Kidney tubule cell (primary cell): ENCODE measurements at places on chromosomes 11 and 22.

GRCh38 chr11:8967184-8967583 is 2.9 kb upstream of the TMEM9B start:
- DNase-seq: no peak

DNA sequence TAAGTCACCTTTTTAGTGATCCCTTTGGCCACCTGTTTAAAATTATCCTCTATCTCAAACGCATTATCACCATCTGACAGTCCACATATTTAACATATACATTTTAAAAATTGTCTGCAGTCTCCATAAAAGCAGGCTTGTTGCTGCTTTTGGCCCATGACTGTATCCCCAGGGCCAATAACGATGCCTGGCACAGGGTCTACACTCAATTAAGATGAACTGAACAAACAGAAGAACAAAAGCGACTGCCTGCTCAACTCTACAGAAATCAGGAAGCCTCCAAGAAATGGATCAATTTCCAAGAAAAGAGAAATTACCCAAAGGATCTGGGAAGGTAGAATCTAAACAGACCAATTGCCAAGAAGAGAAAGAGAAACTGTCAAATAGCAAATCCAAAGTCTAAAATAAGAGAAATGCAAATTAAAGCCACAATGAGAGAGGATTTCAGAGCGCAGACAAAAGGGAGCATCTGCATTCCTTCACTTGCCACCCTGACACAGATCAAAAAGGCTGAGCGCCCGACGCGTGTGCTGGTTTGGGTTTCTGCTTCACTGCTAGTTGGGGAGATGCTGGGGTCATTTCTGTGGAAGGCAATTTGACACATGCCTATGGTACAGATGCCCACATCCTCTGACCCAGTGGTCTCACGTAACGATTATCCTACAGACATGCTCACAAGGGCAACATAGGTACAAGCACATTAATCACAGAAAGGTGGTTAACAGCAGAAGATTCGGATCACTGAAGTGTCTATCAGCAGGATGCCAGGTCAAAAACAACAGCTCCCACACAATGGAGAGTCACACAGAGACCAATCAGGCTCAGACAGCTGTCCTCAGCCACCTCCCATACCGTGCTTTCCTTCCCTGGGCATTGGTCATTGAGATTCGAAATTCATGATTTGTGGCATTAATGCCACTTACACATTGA is 55.9 kb downstream of the SHISAL1 start:
- no peak for DNase-seq

DNA sequence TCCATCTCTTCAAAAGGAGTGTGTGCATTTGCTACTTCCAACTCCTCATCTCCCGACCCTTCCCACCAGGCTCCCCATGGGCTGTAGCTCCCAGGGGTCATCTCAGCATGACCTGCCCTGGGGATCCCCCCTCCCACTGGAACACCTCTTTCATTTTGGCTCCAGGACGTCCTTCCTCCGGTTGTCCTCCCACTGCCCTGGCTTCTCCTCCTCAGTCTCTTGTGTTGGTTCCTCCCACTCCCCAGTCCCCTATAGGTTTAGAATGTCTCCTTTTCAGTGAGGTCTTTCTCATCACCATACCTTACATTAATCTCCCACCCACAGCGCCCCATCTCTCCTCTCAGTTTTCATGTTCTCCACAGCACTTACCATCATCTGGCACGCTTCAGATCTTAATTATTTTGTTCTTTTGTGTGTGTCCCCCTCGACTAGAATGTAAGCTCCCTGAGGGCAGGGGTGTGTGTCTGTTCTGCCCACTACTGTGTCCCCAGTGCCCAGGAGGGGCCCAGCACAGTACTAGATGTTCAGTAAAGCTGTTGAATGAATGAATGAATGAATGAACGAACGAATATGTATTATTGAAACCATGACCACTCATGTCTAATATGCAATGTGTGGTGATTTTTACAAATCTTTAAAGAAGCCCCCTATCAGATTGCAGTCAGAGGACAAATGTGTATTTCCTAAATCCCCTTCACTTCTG is 2.0 kb upstream of the TMA7B start:
- DNase-seq: no peak

DNA sequence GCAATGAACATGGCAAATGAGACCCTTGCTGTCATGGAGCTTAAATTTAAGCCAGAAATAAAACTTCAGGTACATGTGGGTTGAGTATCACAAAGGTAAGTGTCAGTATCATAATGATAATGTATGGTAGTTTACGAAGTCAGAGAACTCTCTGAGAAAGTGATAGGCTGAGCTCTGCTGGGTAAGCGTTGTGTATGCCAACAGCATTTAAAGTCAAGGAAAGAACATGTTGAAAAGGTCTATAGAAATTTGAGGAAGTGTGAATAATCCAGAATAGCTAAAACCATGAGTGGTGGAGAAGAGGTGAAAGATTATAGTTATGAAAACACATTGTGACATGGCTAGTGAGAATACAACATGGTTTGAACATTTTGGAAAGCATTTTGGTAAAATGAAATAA is 17.4 kb upstream of the CTSC start:
- no peak for DNase-seq

DNA sequence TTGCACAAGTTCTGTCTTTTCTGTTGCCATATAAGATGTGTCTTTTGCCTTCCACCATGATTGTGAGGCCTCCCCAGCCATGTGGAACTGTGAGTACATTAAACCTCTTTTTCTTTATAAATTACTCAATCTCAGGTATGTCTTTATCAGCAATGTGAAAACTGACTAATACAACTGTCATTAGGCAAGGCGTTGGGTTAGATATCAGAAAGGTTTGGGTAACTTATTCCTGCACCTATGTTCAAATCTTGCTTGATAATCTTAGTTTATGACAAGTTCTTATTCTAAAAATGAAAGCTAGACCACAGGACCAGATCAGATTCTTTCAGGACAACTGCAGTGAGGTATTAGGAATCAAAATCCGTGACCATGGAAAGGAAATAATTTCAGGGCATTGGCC is 160.6 kb upstream of the BDNF start:
- DNase-seq: peak; percentile 23

DNA sequence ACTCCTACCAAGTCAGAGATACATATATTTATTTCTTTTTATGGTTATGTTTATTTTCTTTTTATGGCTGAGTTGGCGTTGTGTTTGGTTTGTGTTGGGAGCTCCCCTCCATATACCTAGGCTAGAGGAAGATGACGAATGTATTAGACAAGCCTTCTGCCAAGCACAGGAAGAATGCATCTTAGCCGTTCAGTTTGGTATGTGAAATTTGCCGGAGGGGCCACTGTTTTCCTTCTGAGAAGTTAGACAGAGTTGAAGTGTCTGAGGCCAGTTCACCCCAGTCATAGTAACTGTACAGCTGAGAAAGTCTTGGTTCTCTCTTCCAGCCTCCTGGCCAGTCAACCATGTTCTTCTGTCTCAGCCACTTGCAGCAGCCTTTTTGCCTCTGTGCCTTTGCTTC is 29.8 kb downstream of the TEAD1 start:
- peak; percentile 61 for DNase-seq

- DNase-seq: peak; percentile 65
Measured at GRCh38 chr11:91871791-91872190, 352.8 kb upstream of the FAT3 start.

DNA sequence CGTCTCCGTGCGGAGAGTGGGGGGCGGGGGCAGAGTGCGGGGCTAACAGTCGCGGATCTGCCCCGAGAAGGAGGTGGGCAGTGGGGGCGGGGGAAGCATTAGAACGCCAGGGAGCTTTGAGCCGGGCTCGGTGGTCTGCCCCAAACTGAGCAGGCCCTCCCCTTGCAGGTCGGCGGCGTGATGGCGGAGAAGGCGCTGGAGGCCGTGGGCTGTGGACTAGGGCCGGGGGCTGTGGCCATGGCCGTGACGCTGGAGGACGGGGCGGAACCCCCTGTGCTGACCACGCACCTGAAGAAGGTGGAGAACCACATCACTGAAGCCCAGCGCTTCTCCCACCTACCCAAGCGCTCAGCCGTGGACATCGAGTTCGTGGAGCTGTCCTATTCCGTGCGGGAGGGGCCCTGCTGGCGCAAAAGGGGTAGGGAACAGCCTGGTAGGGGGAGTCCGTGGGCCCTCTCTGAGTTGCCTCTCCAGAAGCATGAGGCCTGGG is 979 bp downstream of the ABCG4 start:
- no peak for DNase-seq

- DNase-seq: peak; percentile 41
Measured at GRCh38 chr11:73528483-73529203, 69.3 kb downstream of the FAM168A start.

GRCh38 chr22:32722441-32722840 is 79.1 kb upstream of the TIMP3 start:
- no peak for DNase-seq

GRCh38 chr11:65553301-65554001 is 4.7 kb downstream of the LTBP3 start:
- no peak for DNase-seq

GRCh38 chr11:32231909-32232493 is 141.1 kb downstream of the RCN1 start:
- peak; percentile 51 for DNase-seq

GRCh38 chr11:66281776-66282467 is 3.9 kb downstream of the CNIH2 start:
- DNase-seq: no peak

DNA sequence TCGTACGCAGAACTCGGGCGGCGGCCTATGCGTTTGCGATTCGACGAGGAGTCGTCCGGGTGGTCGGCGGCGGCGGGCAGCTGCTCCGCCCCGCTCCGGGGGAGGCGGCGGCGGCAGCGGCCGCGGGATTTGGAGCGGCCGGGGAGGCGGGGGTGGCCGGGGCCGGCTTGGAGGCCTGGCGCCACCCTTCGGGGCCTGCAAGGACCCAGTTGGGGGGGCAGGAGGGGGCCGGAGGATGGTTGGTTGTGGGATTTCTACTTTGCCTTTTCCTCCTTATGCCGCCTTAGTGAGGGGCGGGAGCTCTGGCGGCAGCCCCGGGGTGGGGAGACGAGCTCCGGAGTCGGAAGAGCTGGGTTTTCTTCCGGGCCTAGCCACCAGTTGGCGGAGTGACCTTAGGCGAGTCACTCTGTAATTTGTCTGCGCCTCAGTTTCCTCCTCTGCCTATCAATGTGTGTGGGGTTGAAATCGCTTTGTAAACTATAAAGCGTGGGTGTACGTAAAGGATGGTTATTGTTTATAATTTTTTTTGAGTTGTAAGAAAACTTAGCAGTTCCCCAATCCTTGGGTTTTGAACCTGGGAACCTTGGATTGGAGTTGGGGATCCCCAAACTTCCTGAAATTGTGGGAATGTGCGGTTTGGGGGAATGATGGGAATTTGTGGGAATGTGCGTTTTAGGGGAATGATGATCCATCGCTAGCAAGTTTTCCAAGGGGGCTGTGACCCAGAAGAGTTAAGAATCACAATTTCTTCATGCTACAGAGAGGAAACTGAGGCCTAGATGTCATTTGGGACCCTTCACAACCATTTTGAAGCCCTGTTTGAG is 679 bp downstream of the TUG1 start:
- DNase-seq: peak; percentile 52

DNA sequence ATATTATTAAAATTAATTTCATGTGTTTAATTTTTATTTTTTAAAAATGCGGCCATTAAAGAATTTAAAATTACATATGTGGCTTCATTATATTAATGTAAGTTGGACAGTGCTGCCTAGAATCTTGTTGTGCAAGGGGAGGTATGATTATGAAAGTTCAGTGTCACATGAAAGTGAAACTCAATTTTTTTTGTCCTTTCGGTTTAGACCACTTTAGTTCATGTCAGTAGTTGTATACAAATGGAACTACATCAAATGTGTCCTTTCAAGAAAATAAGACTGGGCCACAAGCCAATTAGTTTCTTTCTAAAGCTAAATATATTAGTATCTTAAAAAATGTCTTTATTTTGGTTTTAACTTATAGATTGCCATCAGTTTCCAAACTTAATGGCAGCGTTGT is 35.7 kb downstream of the TBCEL start:
- no peak for DNase-seq

- DNase-seq: peak; percentile 34
Measured at GRCh38 chr11:119262668-119263351, 54.1 kb downstream of the MCAM start.

GRCh38 chr11:111623527-111624030 is 21.3 kb downstream of the SIK2 start:
- no peak for DNase-seq

GRCh38 chr22:36073476-36073875 is 44.9 kb upstream of the RBFOX2 start:
- no peak for DNase-seq

- DNase-seq: no peak
Measured at GRCh38 chr22:37098976-37099591, 10.4 kb downstream of the TMPRSS6 start.

- peak; percentile 17 for DNase-seq
Measured at GRCh38 chr11:64743591-64744543, at the start of gene RASGRP2. Gene RASGRP2, minus strand, starts transcription at chr11:64744142. Its CDS starts 1,276 bp downstream, at chr11:64742866.

- no peak for DNase-seq
Measured at GRCh38 chr22:49328118-49328475, 499.6 kb downstream of the BRD1 start.

DNA sequence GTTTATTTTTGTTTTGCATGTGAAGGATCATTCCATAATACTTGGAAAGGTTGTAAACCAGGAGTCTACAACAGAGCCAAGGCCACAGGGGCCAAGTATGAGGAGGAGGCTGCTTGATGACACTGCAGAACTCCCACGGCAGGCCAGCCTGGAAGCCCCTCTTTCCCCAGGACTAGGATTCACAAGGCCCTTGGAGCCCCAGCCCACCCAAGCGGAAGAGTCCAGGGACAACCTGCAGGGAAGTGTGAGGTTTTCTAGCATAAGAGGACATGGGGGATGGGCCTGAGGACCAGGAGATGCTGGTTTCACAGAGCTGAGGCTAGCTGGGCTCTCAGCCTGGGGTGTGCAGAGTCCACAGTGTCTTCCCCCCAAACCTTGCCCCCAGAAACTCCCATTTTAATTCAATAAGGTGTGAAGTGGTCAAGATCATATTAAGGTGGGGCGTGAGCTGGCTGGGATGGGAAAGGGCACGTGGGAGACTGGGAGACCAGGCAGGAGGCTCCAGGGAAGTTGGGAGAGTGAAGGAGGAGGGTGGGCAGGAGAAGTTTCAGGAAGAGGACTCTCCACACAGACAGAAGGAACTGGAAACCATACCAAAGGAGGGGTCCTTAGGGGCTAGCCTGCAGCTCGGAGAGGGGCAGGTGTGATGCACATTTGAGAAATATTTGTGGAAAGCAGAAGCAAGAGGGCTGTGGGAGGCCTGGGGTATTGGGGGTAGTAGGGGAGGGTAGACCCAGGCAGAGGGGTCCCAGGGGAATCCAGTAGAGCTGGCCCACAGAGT is 12.4 kb downstream of the GNAZ start:
- no peak for DNase-seq

DNA sequence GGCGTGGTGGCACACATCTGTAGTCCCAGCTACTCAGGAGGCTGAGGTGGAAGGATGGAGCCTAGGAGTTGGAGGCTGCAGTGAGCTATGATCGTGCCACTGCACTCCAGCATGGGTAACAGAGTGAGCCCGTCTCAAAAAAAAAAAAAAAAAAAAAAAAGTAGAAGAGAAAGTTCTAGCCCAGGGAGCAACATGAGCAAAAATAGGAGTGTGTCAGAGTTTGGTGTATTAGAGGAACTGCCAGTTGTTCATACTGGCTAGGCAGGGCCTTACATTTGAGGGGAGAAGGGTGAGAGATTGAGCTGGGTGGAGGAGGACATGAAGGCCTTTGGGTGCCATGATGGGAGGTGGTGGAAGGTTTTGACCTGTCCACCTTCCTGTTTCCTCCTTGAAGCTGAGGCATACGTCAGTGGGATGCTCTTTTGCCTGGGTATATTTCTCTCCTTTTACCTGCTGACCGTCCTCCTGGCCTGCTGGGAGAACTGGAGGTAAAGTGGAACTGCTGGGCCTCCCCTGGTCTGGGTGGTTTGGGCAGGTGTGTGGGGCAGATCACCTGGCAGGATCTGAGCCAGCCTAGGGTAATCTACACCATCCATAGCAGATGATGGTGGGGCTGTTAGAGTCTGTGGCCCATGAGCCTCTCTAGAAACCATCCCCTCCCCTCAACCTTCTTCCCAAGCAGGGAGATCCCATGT is 7.3 kb downstream of the SIDT2 start:
- DNase-seq: no peak
